ENCODE measurements at places on chromosomes 6 and 20.

DNA sequence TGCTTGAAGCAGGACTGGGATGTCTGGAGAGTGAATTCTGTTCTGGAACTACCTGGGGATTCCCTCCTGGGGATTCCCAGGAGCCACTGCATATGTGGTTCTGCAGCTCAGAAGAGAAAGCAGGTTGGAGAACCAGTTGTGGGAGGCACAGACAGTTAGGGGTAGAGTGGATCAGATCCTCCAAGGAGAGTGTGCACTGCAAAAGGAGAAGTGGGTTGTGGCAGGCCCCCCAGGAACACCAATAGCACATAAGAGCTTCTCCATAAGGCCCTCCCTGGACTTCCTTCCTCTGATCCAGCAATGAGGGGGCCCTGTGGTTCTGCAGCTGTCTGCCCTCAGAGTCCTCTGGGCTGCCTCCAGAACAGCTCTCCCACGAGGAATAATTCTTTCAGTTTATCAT, 369.2 kb upstream of the CNR1 start:
- DNase-seq: no peak

DNA sequence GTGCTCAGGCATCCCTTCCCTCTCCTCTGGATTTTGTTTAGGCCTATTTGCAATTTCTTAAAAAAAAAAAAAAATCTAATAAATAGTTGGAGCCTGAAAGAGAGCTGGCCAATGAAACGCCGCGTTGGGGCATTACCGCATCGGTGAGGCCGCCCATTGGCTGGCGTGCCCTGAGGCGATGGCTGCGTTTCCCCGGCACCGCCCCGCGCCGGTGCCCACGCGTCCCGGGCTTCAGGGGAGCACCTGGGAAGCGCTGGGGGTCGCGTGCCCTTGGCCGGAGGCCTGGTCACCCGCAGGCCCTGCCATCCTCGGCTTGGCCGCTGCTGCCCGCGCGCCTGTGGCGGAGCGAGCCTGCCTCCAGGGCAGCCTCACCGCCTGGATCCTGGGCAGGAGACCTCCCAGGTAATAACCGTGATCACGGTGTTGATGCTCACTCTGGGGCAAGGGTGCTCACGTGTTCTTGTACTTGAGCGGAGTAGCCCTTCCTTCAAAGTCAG, 155.4 kb downstream of the NRN1 start:
- peak; percentile 86 for DNase-seq

DNA sequence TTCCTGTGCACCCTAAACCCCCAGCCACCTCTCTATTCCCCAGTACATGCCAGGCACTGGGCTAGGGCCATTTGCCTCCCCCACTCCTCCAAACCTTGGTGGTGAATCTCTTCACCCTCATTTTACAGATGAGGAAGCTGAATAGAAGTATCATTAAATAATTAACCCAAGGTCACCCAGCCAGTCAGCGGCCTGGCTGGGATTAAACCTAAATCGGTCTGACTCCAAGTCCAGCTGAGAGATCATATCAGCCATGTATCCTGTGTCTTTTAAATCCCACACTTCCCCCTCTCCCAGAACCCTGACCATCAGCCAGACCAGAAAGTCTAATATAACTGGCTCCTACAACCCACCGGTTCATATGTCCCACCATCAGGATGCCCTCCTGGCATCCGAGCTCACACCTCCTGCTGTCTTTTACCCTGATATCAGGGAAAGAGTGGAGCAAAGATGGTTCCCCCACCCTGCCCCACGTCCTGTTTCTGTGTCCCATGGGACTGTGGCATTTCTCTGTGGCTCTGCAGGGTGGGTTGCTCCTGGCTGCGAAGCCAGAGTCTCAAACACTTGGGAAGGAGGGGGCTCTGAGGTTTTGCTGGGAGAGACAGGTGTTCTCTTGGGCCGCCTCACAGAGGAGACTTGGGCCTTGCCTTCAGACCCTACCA, 145.3 kb downstream of the VEGFA start:
- DNase-seq: no peak

GRCh38 chr20:17490501-17490900, 40.7 kb downstream of the BFSP1 start:
- DNase-seq: no peak

DNA sequence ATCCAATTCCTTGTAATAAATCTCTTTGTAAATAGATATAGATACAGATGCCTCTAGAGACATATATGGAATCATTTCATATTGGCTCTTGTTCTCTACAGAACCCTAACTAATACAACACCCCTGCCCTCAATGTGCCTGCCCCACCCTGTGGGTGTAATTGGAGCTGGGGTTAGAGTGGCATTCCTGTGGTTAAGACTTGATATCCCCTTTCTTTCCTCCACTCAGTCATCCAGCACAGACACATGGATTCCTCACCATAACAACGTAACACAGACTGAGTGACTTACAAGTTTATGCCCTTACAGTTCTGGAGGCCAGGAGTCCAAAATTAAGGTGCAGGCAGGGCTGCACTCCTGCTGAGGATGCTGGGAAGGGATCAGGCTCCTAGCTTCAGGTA, 42.8 kb downstream of the C6orf118 start:
- no peak for DNase-seq

DNA sequence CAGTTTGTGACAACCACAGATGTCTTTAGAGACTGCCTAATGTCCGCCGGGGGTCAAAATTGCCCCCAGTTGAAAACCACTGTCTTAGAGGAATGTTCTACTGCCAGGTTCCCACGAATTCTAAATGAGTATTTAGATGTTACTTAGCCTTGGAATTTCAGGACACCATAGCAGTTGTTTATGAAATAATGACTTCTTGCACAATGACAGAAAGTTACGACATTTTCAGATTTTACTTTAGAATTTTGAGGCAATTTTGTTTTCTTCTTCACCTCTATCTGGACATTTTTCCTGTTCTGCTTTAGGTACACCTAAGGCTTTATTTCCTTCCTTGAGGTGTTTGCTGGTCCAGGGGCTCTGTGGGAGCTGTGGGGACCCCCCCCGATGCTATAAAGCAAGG, 83.4 kb downstream of the CCDC170 start:
- no peak for DNase-seq

DNA sequence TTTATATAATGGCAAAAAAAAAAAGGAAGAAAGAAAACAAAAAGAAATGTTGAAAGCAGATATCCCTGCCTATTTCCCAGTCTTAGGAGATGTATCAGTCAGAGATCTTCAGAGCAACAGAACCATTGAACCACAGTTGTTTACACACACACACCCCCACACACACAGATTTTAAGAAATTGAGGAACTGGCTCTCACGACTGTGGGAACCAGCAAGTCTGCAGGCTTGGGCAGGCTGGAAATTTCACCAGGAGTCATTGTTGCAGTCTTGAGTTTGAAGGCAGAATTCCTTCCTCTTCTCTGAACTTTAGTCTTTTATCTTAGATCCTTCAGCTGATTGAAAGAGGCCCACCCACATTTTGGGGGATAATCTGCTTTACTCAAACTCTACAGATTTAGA, 380.9 kb downstream of the CDKAL1 start:
- no peak for DNase-seq

GRCh38 chr6:130713144-130713543, 114.1 kb upstream of the SMLR1 start:
- DNase-seq: no peak

- no peak for DNase-seq
Observed at GRCh38 chr6:129331450-129332138, 378.4 kb downstream of the ARHGAP18 start.

DNA sequence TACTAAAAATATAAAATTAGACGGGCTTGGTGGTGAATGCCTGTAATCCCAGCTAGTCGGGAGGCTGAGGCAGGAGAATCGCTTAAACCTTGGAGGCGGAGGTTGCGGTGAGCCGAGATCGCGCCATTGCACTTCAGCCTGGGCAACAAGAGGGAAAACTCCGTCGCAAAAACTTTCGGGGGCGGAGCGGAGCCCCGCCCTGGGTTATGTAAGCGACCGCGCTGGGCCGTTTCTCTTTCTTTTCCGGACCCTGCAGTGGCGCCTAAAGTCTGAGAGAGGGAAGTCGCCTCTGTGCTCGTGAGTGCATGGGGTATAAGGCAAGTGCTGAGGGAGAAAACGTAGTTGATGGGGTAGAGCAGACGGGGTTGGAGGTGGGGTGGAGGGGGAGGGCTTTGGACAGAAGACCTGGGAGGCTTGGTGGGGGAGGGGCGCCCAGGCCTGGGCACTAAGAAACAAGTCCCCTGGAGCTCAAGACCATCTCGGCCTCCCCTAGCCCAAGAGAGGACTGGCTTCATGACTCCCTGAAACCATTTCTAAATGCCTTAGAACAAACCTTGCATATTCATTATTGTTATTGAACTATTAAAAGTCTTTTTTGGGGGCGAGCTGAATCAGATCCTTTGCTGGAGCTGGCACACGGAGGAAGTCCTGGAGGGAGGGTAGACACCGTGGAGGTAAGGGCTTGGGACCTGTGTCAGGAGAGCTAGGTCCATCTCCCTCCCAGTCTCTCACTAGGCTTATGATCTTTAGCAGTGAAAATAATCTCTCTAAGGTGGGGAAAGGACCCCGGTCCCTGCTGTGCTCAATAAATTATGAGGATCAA, 2.7 kb upstream of the MICA start:
- peak; percentile 80 for DNase-seq

DNA sequence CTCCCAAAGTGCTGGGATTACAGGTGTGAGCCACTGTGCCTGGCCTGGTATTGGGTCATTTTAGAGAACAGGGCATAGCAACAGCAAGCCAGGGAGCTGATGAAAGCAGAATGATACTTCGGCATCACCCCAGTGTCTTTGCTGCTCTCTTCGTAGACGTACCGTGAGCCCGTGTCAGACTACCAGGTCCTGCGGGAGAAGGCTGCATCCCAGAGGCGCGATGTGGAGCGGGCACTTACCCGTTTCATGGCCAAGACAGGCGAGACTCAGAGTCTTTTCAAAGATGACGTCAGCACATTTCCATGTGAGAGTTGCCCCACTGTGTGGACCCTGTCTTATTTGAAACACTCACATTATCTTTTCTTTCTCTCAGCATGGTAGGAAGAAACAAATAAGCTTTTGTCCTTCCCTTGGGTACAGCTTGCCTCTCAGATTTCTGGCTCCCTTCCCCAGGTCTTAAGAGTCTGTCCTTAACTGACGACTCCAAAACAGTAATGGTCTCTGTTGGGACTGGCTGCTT, 15.9 kb downstream of the TAF8 start:
- DNase-seq: no peak

GRCh38 chr20:21832442-21833385, 127.2 kb downstream of the PAX1 start:
- no peak for DNase-seq

DNA sequence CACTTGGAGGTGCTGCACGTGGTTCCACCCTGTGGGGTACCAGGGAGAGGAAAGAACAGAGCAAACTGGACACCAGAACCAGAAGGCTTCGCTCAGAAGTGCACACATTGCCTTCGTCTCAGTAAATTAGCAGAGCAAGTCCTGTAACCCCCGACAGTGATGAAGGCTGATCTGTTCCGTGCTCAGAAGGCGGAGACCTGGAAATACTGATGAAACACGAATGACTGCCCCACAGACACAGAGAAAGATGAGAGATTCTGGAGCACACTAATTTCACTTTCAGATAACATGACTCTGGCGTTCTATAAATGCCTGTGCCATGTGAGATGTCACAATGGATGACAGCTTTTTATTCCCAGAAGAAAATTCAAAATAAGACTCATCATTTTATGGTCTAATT, 44.2 kb upstream of the CCR6 start:
- DNase-seq: peak; percentile 10

DNA sequence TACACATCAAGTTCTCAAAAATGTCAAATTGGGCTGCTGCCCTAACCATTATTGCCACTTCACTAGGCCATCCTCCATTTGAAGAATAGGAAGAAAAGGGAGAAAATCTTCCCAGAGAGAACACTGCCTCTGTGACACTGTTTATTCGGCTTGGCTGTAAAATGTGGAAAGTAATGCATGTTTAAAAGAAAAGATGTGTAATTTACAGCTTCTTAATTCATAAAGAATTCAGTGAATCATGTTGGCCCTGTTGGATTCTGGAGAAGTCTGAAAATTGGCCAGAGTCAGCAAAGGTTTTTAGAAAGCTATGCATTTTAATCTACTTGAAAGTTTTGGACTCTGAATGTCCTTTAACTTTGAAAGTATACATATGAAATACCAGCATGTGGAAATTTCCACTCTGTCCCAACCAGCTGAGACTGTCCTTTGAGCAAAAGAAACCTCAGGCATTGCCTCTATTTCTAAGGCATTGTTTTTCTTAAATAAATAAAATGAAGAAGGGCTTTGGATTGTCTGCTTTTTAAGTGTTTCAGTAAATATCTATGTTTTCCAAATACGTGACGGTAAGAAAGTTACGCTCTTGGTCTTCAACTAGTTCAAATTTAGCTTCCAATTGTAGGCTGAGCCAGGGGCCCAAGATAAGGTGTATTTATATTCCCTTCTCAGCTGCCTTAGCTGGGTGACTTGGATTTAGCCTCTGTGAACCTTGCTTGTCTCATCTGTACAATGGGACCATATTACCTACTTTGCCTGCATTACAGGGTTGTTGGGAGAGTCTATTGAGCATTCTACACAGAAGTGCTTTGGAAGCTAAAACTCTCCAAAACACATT, 222.2 kb downstream of the UST start:
- no peak for DNase-seq

GRCh38 chr6:84033523-84034451, at the start of gene MRAP2:
Gene MRAP2, plus strand, starts transcription at chr6:84033772. Its CDS starts 21,547 bp downstream, at chr6:84055319.
- DNase-seq: no peak

- DNase-seq: no peak
Observed at GRCh38 chr20:15814360-15814759, 758.9 kb downstream of the KIF16B start.

DNA sequence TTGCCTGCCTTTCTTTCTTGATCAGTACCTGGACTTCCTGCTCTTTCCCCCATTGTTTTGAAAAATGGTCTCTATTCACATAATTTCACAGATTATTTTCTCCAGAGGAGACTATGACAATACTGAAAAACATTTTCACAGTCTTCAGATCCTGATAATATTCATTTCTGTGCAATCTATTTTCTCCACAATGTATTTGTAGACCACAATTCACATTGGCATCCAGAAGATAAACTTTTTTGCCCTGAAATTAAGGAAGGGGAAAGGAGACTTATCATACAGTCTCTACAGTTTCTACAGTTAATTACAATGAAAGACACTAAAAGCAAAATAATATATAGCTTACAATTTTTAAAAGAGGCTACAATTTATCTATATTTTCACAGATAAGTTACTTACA, 18.4 kb downstream of the LCA5 start:
- DNase-seq: no peak

DNA sequence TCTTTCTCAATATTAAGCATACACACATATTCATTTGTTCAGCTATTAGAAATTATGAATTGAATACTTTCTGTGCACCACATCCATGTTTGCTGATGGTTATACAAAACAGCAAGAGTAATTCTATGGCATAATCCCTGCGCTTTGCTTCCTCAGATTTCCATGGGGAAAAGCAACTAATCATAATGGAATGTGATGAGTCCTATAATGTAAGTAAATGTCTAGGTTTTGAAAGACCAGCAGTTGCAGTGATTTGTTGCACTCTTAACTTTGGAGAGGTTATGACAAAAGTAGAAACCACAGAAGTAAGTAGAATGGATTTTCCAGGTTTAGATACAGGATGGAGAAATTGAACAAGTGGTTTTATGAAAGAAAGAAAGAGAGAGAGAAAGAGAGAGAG, 652.1 kb downstream of the CBLN4 start:
- no peak for DNase-seq

GRCh38 chr6:37814374-37814773, 5.2 kb upstream of the ZFAND3 start:
- no peak for DNase-seq

GRCh38 chr20:50585678-50586077, 75.5 kb downstream of the PTPN1 start:
- no peak for DNase-seq

- no peak for DNase-seq
Observed at GRCh38 chr6:16105854-16106253, 23.0 kb upstream of the MYLIP start.
